ENCODE measurements at places on chromosomes 3 and 15.

DNA sequence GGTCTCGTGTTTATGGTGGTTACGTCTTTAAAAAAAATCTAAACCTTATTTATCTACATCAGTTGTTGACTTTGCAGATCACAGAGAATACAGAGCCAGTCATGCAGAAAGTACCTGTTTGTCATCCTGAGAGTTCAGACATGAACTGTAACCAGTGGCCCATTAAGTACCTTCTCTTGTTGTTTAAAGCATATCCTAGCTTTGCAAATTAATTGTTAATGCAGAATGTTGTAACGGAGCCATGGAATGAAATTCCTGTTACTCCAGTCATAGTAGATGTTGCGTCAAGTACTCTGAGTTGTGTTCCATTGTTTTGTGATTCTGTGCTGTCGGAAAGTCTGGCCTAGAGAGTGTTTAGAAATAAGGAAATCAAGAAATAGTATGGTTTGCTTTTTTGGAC, 205.2 kb downstream of the RBMS3 start:
- DNase-seq, result no peak

- DNase-seq, result no peak
These were observed 63.0 kb upstream of the ANKRD34C start for GRCh38 chr15:79219393-79220056.

- DNase-seq, result no peak
These were observed 35.1 kb downstream of the TRIP4 start for GRCh38 chr15:64422697-64423096.

- no peak for DNase-seq
These were observed 525.1 kb upstream of the ROBO2 start for GRCh38 chr3:76514836-76515235.

DNA sequence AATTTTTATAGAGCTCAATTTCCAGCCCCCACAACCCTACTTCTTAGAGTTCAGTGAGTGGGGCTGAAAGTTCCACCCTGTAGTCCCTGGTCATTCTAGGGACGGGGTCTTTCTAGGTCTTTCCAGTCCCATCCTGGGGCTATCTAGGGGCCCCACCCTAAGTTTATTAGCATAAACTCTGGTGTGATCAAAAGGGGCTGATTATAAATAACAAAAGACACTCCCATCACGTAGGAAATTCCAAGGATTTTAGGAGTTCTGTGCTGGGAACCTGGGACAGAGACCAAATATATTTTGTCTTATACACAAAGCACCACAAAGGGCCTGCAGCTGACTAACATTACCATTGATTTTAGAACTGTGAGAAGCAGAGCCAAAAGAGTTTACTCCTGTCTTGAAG, 41.9 kb downstream of the RAD54L2 start:
- no peak for DNase-seq

DNA sequence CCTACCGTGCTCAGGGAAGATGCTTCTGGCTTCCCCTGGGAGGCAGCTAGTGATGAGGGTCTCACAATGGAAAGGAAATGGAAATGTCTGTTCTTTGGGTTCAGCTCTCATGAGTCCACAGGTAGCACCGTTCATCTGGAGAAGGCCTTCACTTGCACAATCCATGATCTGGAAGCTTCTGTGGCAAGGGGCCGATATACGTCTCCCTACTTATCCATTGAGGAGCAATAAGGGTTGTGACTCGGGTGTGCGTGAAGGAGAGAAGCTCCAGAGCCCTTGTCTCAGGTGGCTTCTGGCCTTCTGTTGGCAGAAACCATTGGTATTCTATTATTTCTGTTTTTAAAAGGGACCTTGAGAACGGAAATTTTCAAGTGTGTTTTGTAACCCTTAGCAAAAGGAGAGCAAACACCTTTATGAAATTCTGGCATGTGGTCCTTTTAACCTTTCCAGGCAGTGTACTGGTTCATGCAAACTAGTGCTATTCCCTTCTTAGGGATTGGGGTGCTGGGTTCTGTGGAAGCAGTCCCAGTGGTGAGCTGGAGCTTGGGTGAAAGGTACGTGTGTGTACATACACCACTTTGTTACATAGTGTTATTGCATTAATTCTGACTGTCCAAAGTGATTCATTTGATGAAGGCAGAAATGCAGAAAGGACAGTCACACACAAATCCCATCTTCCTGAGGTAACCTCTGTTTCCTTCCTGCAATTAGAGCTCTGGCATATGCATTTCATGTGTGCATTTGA, 32.5 kb downstream of the KLF13 start:
- DNase-seq, result no peak

- no peak for DNase-seq
These were observed 139.3 kb downstream of the SERPINI1 start for GRCh38 chr3:167874671-167875372.

DNA sequence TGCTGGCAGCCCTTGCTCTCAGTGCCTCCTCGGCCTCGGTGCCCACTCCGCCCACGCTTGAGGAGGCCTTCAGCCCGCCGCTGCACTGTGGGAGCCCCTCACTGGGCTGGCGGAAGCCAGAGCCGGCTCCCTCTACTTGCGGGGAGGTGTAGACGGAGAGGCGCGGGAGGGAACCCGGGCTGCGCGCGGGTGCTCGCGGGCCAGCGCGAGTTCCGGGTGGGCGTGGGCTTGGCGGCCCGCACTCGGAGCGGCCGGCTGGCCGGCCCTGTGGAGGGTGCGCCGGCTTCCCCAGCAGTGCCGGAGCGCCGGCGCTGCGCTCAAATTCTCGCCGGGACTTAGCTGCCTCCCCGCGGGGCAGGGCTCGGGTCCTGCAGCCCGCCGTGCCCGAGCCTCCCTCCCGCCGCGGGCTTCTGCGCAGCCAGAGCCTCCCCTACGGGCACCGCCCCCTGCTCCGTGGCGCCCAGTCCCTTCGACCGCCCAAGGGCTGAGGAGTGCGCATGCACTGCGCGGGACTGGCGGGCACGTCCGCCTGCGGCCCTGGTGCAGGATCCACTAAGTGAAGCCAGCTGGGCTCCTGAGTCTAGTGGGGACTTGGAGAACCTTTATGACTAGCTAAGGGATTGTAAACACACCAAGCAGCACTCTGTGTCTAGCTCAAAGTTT, 231.5 kb downstream of the EFHB start:
- no peak for DNase-seq

- DNase-seq, result no peak
These were observed 375.2 kb downstream of the TUSC7 start for GRCh38 chr3:117084739-117085270.

GRCh38 chr3:17749705-17750293, 7.4 kb upstream of the TBC1D5 start:
- DNase-seq, result no peak

- no peak for DNase-seq
These were observed 11.5 kb downstream of the CSPG5 start for GRCh38 chr3:47567149-47567548.

DNA sequence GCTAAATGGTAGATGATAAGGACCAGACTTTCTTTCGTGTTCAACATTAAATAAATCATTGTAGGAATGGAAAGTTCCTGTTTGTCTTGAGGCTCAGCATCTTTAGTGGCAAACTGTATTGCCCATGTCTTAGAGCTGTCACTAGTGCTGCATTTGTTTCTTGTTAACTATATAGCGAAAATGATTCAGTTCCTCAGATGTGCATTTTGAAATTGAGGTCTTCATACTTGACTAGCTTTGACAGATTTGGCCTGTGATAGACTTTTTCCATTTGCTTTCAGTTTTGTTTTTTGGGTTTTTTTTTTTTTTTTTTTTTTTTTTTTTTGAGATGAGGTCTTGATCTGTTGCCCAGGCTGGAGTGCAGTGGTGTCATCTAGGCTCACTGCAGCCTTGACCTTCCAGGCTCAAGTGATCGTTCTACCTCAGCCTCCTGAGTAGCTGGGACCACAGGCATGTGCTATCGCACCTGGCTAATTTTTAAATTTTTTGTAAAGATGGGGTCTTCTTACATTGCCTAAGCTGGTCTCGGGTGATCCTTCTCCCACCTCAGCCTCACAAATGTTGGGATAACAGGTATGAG, 9.5 kb upstream of the RPLP1 start:
- no peak for DNase-seq

- no peak for DNase-seq
These were observed 128.3 kb upstream of the VEPH1 start for GRCh38 chr3:157631478-157631877.

DNA sequence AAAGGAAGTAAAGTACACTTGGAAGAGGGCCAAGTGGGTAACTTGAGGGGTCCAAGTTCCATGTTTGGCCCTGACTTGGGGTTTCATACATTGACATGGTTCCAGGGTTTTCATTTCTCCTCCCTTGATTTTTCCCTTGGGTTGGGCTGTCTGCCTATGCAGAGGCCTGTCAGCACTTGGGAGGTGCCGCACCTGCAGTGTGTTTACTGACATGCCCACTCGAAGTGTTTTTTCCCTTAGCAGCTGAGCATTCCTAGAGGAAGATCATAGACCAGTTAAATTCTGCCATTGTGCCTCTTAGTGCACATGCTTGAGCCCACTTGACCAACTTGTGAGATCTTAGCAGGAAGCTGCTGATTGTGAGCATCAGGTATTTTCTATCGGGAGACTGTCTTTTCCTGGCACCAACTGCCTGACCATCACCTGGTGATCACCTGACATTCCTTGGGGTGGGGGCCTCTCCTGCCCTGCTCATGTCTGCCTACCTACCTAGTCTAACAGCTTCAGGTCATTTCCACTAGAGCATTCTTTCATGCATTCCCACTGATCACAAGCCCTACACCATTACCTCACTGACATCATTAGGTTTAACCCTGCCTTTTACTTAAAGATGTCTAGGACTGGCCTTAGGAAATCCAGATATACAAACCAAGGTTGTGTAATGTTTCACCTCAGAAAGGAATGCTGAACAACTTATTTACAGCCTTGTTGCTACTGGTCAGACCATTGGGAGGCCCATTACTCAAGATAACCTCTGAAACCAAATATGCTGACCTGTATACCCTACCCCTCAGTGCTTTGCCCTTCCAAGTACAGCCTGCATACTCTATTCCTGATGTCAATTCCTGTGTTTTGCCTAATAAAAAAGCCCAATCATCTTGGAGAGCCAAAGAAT, 68.3 kb downstream of the CD47 start:
- no peak for DNase-seq

- DNase-seq, result no peak
These were observed 8.3 kb upstream of the PLCH1 start for GRCh38 chr3:155753038-155753639.

DNA sequence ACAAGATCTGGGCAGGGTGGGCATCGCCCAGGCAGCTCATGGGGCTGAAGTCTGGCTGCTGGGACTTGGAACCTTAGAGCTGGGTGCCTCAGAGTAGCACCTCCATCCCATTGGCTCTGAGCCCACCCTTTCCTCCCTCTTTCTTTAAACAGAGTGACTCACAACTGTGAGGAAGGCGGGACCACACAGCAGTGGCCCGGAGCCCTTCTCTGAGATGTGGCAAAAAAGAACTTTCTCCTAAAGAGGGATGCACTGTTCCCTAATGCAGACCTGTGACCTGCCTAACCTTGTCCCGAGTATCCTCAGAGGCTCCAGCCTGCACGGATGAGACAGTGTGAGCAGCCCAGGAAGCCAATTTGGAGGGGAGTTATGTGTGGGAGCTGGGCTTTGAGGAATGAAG, 23.6 kb downstream of the PRR20G start:
- DNase-seq, result no peak

DNA sequence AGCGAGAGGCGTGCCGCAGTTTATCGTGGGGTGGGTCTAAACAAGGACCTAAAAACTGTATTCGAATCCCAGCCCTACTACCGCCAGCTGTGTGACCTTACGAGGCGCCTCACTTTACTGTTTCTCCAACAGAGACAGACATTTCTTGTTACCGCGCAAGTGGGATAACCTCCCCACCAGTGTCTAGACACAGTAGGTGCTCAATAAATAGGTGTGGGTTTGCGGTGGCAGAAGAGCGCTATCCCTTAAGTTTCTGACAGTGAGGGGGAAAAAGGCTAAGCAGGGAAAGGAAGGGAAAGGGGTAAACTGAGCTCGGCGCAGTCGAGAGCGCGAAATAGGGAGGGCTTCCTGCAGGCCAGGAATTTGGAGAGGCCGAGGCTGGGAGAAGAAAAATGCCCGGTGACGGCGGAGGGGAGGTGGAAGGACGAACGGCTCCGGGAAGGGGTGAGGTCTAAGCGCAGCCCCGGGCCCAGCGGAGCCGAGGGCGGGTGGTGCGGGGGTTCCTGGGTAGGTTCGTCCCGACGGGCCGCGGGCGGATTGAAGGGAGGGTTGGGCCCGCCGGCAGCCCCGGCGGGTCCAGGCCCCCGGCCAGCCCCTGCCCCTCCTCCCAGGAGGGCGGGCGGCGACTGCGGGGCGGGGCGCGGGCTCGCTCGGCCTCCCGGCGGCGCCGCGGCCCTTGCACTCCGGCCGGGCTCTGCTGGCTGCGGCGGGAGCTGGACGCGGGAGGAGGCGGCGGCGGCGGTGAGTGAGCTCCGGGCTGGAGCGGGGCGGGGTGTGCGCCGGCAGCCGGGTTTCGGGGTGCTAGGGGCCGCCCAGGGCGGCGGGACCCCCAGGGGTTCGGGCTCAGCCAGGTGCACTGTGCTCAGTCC, at the start of gene CGNL1:
TSS of gene CGNL1 (plus strand) at position 679 of the 869 bp plus-strand sequence. CDS start 61,495 bp downstream, outside the sequence.
- DNase-seq, result no peak

DNA sequence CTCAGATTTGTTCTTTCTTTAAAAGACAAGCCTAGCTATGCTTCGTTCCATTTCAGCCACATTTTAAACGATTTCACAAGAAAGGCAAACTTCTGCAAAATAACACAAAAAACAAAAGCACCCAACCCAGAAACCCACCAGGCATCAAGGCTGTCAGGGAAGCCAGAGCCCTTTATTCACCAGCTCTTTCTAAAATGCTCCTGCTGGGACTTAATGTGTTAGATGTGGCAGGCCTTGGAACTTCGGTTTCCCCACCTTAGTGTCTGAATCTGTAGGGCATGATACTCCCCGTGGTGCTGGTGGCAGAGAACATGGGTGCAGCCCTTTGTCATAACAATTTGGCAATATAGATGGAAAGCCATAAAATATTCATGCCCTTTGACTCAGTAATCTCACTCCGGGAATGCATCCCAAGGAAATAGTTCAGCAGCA, 56.8 kb upstream of the LCTL start:
- no peak for DNase-seq

DNA sequence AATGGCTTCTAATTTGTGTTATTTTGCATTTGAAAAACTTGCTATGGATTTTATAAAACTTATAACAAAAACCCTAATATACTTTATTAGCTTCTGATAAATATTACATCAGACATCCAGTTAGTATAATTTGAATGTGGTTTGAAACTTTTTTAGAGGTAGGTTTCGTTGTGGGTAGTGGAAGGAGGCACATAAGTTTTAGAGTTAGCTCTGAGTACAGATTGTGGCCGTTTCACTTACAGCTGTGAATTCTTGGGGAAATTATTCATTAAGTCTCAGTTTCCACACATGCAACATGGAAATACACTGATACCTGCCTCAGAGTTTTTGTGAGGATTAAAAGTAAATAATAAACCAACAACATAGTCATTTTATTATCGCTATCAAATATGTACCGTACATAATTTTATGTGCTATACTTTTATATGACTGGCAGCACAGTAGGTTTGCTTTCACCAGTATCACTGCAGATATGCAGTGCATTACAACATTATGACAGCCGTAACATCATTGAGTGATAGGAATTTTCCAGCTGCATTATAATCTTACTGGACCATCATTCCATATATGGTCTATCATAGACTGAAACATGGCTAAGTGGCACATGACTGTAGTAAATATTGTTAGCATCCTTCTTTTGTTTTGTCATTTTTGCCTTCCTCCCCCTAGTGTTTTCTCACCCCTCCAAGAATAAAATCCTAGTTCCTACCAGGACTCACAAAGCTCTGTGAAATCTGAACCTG, 175.6 kb downstream of the AKAP13 start:
- no peak for DNase-seq

- DNase-seq, result no peak
These were observed 54.5 kb upstream of the XRN1 start for GRCh38 chr3:142502187-142502985.

- DNase-seq, result no peak
These were observed 20.7 kb downstream of the CLDN1 start for GRCh38 chr3:190301591-190301990.

Data from G401 (cell line).